ENCODE measurements at places on chromosomes 4 and X.
A peak's percentile ranks its signal among the peaks of the same experiment; 100 is the strongest.

- DNase-seq: no peak
Observed at GRCh38 chr4:85860066-85860740, 385.3 kb downstream of the ARHGAP24 start.

GRCh38 chr4:132866616-132867015, 282.5 kb upstream of the PCDH10 start:
- DNase-seq: no peak

- DNase-seq: no peak
Observed at GRCh38 chr4:110660755-110661154, 37.9 kb upstream of the PITX2 start.

GRCh38 chr4:139987502-139987850, 166.5 kb downstream of the MAML3 start:
- DNase-seq: no peak

DNA sequence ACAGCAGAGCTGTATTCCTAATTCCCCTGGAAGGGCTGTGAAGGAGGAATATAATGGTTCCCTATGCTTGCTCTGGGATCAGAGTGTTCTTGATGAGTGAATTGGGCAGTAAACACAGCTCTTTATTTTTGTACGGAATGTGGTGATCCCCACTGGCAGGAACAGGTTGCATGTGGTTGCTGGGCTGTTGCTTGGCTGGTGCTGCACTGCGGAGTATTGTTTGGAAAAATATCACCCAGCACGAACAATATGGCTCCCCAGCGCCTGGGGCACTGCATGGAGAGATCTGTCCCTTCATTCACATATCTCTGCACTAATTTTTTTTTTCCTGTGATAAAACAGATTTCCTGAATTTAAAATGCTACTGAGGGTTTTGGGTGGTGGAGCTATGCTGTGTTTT, 119.7 kb downstream of the MGST2 start:
- no peak for DNase-seq

DNA sequence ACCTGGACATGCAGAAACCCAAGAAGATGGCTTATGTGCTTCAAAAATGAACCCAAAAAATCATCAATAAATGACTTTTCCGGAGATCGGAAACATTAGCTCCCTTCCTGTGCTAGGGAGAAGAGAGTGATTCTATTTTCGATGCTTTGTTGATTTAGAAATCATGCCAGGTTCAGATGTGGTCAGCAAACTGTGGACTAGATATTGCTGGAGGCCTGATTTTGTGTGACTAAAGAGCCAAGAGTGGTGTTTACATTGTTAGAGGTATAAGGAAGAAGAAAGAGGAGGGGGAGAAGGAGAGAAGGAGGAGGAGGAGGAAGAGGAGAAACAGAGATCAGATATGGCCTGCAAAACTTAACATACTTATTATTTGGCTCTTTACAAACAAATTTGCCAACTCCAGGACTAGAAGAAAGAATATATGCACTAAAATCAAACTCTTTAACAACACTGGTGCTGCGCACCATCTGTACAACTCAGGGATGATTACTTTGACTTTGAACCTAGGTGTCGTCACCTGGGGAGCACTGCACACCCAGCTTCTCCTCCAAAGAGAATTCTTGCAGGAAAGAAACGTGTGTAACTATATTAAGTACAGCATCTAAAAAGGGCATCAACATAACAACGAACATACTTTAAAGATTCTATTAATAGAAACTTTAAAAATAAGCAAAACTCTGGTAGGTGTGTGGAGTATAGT, 664.9 kb upstream of the LCORL start:
- DNase-seq: no peak

DNA sequence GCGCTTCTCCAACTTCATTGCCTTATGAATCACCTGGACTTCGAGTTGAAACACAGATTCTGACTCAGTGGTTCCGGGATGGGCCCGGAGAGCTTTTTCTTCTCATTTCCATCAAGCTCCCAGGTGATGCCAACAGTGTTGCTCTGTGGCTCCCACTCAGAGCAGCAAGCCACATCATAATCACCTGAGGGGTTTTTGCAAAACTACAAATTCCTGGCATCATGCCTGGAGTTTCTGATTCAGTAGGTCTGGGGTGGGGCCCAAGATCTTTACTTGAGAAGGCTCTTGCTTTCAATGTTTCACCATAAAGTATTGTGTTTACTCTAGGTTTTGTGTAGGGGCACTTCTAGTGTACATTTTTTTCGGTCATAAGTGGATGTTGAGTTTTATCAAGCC, 7.0 kb downstream of the MTM1 start:
- DNase-seq: no peak

DNA sequence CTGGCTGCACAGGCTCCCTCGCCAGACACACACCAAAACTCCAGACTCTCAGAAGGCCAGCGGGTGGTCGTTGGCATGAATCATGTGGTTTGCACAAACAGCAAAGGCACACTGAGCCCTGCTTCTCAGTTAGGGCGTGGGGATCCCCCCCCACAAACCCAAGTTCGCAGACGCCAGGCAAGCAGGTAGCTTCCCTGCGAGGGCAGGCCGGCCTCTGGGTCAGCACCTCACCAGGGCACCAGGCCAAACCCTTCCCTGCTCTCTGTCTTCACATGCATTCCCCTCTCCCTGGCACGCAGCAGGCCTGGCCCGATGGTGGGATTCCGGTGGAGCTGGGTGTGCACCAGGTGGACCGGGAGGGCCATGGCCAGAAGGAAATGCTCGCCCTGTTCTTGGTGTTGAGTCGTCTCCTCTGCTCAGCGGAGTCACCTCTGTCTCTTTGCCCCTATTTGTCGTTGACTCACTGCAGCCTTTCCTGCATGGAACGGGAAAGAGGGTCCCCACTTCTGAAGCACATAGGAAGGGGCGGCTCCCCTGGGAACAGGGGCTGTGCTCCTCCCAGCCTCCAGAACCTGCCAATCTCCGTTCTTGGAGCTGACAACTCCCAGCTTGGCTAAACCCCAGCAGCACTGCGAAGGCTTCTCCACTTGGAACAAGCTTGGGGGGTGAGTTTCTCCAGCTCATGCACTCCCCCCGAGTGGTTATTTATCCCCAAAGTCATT, 51.4 kb downstream of the SORCS2 start:
- no peak for DNase-seq

DNA sequence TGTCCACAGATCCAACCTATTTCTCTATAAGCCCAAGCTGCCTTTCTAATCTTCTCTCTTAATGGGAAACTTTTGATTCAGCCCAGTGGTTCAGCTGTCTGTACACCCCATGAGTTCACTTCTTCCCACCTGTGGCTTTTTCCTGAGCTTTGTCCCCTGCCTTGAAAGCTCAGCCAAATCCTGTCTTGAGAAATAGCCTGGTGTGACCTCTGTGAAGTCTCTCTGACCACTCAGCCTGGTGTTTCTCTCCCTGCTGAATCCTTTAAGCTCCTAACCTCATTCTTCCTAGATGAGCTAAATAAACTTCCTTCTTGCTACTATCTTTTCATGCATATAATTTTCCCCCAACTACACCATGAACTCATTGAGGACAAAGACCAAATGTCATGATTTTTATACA, 15.2 kb upstream of the HERC5 start:
- DNase-seq: no peak

GRCh38 chr4:145351922-145352321, 129.7 kb upstream of the SMAD1 start:
- DNase-seq: no peak

- no peak for DNase-seq
Observed at GRCh38 chrX:13367950-13368349, 48.1 kb upstream of the ATXN3L start.

DNA sequence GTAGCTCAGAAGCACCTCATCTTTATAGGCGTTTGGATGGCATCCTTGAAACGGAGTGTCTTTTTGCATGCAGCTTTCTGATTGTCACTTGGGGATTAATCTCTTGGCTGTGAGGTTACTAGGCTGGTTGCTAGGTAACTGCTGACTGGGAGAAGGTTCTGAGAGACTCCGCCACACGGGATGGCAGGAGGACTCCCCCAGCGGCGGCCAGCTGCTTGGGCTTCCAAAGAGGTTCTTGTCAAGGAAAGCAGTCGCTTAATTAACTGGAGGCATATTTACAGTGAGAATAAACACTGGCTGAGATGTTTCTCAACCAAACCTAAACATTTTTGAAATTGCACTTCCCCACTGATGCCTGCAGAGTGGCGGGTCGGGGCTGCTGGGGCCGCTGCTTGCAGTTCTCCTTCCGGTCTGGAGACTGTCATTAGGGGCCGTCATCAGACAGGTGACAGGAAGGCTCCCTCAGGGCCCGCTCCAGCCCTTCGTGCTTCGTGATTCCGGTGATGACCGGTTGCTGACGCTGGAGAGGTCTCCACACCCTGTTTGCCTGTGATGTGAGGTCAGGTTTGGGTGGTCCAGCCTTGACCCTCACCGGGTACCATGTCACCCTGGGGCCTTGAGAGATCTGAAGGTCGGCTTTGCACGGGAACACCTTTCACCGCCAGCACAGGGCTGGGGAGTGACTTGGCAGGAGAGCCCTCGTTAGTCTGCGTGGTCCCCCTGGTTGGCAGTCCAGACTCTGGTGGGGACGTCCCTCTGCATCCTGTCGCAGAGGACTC, 9.1 kb downstream of the NSG1 start:
- no peak for DNase-seq

DNA sequence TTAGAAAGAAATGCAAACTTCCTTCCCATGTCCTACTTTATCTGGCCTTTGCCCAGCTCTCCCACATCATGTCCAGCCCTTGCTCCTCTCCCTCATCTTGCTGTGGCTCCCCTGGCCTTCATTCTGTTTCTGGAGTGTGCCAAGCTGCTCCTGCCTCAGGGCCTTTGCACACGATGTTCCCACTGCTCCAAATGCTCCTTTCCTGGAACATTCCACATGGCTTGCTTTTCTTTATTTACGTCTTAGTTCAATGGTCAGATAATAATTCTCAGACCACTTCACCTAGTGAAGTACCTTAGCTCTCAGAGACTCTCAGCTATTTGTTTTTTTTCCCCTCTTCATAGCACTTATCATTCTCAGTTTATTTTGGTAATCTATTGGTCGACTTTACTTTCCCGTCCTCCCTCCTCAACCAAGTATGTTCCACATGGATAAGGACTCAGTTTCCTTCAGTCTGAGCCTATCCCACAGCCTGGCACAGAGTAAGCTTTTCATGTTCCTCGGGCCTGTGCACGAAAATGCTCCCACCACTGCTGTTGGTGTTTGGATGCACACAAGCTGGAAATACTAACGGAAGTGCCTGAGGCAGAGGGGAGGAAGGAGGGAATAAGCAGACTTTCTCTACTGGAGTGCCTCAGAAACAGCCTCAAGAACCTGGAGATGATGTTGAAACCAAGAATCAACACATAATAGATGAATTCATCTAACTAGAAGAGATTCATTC, 23.4 kb upstream of the MAP9 start:
- DNase-seq: no peak

- no peak for DNase-seq
Observed at GRCh38 chrX:11397680-11398079, 104.5 kb downstream of the AMELX start.

DNA sequence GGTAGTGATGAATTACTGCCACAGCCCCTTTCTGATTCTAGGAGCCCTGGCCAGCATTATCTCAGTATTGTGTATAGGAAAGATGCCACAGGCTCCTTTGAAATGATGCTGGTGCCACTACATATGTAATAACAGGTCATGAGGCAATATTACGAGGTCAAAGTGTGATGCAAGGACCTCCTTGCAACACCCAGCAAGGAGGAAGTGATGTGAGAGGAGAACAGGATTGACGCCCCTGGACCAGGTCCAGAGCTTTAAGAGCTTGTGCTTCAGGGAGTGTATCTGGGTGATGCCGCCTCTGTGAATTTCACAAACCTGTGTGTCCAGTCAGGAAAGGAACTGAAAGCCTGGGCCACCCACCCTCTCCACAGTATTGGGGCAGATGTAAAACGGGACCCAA, 261.8 kb downstream of the MID1IP1 start:
- no peak for DNase-seq

GRCh38 chr4:142278171-142278570, 567.9 kb downstream of the INPP4B start:
- DNase-seq: no peak

DNA sequence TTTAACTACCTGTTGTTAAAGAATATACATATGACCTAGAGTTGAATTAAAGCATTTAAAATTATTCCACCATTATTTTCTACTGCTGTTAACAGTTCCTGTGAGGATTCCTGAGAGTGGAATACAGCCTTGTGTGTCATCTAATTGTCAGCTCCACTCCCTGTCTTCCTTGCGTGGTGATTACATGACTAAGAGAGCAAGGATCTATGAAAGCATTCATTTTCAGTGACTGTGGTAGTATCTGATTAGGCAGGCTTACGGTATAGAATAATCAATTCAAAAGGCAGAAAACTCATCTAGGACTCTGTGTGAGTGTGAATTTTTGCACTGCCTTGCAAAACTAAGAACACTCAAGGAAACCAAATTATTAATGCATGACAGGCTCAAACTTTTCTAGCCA, 577.8 kb downstream of the SH3BGRL start:
- DNase-seq: no peak

DNA sequence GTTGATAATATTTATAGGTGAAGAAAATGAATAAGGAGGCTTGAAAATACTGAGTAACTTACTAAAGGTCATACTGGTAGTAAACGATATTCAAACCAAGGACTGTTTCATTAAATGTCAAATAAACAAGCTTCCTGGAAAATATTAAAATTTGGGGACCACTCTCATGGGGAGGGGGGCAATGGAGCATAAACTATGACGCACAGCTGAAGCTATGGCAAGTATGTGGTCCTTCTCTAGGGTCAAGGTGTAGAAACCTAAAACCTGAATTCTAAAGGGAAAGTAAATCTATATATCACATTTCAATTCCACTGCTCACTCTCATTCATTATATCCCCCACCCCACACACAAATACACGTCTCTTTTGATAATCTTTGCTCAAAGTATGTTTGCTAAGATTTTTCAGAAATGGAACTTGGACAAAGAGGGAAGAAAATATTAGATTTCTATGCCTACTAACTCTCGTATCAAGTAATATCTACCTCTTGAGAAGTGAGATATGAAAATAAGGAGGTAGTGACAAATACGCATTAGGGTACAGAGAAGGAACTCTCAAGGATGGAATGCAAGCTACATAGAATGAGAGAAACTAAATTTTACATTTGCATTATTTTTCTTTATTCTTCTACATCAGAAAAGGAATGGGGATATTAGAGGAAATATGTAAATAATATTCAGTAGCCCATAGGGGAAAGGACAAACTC, 84.6 kb downstream of the PDS5A start:
- DNase-seq: no peak

- DNase-seq: peak; percentile 14
Observed at GRCh38 chr4:138897811-138898226, 117.8 kb upstream of the NOCT start.

DNA sequence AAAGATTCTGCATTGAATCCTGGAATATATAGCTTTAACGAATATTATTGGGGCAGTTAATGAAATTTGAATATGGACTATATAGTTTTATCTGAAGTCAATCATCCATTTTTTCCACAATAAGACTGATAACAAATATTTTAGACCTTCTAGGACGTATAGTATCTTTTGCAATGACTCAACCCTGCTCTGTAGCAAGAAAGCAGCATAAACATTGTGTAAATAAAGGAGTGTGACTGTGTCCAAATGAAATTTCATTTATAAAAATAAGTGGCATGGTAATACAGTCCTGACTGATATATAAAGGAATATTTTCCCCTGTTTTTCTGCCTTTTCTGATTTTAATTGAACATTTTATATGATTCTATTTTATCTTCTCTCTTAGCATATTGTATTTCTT, 947.7 kb upstream of the SLIT2 start:
- no peak for DNase-seq

Data from H54 (cell line).